ENCODE measurements at places on chromosomes 12 and 14. TPM values are rescaled to one million over a fixed set of nuclear protein-coding genes. Genes with fewer than 3 reads are reported as not detected.

The PIANP gene
- not detected for total RNA-seq

The SNRPF gene
- 7.7 TPM for total RNA-seq

DNA sequence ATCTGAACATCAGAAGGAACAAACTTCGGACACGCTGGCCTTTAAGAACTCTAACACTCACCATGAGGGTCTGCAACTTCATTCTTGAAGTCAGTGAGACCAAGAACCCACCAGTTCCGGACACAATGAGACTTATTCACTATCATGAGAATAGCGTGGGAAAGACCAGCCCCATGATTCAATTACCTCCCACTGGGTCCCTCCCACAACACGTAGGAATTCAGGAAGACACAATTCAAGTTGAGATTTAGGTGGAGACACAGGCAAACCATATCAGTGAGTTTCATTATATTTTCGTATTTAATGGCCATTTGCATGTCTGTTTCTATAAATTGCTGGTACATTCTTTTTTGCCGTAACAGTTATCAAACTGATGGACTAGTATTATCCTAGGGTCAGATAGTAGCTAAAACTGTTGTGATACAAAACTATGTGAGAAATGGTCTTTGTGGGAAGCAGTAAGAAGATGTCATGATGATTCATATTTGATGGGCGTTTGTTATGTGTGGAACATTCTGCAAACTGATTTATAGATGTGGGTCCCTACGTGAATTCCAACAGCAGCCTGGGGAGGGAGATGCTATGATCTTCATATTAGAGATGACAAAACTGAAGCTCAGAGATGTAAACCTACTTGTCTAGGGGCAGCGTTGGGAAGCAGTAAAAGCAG, 282.4 kb upstream of the TMEM132C start:
- peak; percentile 67 for DNase-seq

GRCh38 chr12:57193706-57194245, 22.8 kb upstream of the NXPH4 start:
- DNase-seq = no peak

DNA sequence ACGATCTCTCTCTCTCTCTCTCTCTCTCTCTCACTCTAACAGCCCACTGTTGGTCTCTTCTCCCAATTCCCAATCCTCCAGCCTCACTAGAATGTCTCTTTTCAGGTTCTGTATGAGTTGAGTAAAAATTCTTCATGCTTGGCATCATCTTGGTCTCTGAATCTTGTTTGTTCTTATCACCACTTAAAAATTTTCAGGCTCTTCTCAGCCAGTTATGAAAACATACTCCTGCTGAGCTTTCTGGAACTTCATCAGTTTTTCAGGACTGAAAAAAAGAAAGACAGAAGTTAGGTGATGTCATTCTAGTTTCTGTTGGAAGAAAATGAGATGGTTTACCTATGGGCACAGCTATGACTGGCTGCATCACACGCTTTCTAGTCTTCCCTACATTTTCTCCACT, 11.5 kb upstream of the IL22 start:
- DNase-seq = peak; percentile 42

GRCh38 chr14:69873877-69874780, 5.1 kb upstream of the SMOC1 start:
- no peak for DNase-seq
